ENCODE measurements at places on chromosomes 5 and 9.
A peak's percentile ranks its signal among the peaks of the same experiment; 100 is the strongest.

DNA sequence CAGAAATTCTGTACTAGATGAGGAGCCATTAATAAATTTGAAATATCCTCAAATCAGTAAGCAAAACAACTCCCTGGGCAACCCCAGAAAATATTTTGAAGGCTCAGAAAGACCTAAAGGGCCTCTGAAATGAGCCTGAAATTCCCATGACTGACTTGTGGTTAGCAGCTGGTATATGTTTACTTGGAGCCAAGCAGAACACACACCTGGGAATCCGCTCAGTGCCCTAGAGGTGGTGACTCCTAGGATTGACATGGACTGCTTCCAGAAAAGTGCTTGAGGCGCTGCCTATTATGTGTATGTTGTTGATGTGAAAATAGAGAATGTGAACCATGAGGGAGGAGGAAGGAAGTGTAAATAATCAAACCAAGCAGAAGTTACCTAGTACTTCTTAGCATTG lies 14.7 kb downstream of the RFK start:
- DNase-seq = no peak

- peak; percentile 49 for DNase-seq
These were observed 64.5 kb upstream of the ERBIN start for GRCh38 chr5:65861830-65862241.

DNA sequence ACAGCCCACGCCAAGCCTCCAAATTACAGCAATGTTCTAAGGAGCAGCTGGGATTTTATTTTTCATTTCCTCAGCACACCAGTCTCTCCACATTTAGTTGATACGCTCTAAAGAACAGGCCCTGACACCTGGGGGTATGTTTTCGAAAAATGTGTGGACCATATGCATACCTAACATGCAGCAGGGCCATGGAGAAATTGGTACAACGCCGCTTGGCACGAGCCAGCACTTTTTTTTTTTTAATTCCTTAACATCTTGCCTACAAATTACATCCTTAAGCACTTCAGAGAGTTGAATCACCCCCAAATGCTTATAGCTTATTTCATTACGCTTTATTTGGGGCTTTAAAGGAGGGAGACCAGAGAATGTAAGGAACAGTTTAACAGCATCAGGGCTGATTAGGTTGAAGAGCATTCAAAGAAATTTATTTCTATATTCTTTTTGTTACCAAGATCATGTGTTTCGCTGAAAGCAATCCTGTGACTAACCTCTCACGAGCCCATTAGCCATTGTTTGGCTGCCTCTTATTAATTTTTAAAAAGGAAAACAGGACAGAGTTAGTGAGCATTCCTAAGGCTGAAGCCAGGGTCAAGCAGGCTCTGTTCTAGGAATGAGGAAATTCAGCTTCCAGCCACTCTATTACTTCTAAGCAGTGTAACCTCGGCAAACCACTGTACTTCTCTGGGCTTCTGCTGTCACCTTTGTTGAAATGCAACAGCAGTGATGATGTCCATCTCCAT lies 173.8 kb downstream of the ACTL7B start:
- DNase-seq = no peak

DNA sequence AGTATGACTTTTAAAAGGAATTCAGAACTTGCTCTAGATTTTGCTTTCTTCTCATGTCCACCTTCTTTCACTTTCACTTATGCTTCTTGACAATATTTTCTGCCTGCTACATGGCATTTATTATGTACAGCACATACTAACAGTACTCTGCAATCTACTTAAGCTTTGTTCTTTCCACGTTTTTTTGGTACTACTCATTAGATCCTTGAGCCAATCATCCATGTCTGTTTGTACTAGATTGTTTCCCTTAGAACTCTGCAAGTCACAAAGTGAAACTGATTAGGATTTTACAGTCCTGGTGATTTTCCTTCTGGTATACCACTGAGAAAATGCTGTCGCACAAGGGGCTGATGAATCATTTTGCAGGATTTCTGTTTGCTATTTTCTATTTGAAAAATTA lies 78.3 kb downstream of the PARP8 start:
- DNase-seq = peak; percentile 42

DNA sequence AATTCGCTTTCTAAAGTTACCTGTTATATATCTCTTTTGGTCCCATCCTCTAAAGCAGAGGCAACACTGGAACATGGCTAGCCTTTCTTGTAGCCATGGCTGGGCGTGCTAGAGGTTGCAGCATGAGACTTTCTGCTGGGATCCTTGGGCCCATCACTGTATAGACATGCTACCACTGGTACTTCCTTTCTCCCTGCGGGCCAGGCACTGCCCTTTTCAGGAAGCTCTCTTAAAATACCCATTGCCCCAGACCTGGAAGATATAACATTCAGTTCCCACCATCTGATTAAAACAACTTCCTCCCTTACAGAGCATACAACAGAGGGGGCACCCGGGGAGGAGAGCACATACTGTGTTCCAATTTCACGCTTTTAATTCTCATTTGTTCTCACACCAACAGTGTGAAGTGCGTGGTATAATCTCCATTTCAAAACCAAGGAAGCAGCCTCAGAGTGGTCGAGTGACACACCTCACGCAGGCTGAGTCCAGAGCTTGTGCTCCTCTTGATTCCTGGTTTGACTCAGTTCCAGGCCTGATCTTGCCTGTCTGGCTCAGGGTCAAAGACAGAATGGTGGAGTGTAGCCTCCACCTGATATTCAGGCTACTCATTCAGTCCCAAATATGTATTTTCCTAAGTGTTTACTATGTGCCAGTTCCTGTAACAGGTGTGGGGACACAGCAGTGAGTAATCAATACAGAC lies 22.6 kb downstream of the PTGS1 start:
- DNase-seq = no peak

DNA sequence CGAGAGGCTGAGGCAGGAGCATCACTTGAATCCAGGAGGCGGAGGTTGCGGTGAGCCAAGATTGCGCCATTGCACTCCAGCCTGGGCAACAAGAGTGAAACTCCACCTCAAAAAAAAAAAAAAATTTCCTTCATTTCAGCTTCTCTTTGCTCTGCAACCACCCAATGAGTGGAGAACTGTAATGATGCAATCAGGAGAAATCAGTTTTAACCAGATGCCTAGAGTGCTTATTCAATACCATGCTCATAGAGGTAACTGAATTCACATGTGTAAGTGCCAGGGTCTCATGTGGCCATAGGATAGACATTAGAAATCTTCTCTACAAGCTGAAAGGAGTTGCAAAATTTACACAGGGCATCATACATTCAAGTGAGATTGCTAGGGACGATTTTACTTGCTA lies 70.6 kb downstream of the HMHB1 start:
- DNase-seq = no peak

DNA sequence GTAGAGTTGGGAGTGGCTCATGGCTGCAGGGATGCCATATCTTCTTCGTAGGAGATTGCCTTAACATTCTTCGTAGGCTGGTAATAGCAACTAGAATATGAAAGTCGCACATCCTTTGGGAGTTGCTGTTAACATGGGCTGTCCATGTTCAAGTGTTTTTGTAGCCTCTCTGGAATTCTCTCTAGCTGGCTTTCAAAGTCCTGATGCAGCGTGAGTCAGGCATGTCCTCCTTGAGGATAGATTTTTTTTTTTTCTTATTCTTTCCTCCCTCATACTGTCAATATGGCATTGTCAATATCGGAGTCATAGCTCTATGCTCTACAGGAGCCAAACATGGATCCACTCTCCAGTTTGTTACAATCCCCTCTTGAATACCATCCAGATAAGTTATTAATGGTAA lies 494.8 kb upstream of the WWC1 start:
- no peak for DNase-seq

GRCh38 chr9:130254747-130255630 lies 10.6 kb upstream of the HMCN2 start:
- DNase-seq = no peak

- no peak for DNase-seq
These were observed 22.3 kb downstream of the CTXN3 start for GRCh38 chr5:127671218-127671617.

DNA sequence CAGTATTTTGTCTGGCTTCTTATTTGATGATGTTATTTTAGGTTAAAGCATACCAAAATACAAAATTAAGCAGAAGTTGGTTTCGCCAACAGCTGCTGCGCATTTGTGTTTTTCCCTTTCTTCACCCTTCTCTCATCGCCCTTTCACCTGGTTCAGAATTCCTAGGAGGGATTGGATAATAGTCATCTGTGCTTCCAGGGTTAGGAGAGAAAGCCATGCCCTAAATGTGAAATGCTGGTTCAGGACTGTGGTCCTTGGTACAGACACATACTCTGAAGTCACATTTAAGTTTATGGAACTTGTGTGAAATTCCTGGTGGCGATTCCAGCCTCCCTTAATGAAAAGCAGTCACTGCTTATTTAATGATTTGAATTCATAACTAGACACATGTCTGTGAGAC lies 7.7 kb downstream of the MAST4 start:
- DNase-seq = no peak

- DNase-seq = no peak
These were observed 309.8 kb upstream of the IRX4 start for GRCh38 chr5:2192496-2192895.

DNA sequence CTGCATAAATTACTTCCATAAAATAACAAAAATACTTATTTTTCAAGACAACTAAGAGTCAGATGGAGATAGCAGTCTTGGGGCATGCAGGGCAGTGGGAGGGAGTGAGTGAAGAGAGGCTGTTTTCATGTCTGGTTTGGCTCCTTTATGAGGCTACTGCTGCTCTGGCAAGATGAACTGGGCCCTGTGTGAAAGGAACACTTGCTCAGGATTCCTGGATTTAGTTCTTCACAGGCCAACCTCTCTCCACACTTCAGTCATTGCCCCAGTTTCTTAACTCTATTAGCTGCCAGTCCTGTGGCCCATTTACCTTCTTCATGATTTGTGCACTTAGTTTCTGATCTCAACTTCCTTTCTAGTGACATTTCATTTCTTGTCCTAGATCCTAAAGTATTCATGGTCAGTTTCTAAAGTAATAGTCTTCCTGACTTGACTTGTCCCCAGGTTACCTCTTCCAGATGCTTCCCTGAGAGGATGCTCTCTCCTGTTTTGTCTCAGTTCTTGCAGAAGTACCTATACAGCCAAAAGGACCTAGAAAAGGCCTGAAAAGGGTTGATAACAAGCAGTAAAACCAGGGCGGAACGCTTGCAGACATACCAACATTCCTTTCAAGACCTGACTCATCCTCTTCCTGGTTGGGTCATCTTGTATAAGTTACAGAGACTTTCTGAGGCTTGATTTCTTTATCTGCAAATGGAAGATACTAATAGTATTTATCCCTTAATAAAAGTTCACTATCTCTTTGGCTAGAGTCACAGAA lies 77.0 kb upstream of the ZFAND5 start:
- DNase-seq = peak; percentile 83

GRCh38 chr5:14779975-14780374 lies 91.6 kb downstream of the ANKH start:
- no peak for DNase-seq

GRCh38 chr9:89309166-89309565 lies 1.8 kb upstream of the CKS2 start:
- DNase-seq = no peak

GRCh38 chr9:72554221-72554641 lies 32.8 kb downstream of the TMC1 start:
- DNase-seq = peak; percentile 67

GRCh38 chr9:98158071-98158831 lies 34.2 kb downstream of the CORO2A start:
- no peak for DNase-seq

DNA sequence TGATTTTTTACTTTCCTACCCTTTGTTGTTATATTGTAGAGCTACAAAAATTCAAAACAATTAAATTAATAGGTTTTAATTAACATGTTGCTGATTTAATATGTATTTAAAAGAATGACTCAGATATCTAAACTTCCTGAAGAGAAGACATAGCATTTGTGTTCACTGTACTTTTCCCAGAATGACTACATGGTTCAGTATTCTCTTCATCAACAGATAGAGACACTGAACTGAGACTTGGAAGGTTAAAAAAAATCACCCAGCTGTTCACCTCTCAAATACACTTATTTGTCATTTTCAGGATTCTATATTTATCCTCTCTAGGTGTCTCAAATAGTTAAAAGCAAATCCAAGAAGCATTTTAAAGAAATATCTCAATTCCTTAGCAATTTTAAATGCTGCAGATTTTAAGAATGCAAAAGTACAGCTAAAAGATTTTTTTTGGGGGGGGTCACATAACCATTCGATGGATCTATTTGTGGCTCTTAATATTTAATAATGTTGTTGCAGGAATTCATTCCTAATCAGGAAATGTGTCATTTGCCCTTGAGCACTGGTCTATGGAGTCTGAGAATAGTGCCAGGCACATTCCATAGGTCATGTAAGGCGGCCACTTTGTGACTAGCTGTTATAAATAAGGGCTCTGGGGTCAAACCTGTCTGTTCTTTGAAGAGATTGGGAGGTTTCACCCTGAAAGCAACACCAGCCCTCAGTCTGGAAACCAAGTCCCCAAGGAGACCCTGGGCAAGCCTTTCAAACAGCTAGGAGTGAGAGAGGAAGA lies 463.1 kb downstream of the NR2F1-AS1 start:
- DNase-seq = no peak

DNA sequence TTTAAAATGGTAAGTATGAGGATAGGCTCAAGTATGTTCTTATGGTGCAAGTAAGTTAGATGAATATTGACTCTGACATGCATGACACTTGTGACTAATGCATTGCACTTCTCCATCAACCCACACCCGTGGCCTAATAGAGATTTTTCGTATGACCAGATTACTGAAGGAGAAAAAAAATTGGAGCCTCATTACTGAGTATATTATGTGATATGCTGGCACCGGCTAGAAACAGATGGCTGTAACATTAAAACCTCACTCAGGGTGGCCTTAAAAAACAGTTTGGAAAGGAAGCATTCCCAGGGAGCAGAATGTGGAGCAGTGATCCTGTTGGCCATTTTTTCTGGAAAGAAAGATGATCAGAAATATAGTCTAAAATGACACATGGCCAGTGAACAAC lies 766.4 kb downstream of the PRELID2 start:
- DNase-seq = no peak

GRCh38 chr5:127235136-127235535 lies 55.5 kb upstream of the MEGF10 start:
- no peak for DNase-seq

- no peak for DNase-seq
These were observed 66.0 kb downstream of the RASGEF1C start for GRCh38 chr5:180142824-180143610.

DNA sequence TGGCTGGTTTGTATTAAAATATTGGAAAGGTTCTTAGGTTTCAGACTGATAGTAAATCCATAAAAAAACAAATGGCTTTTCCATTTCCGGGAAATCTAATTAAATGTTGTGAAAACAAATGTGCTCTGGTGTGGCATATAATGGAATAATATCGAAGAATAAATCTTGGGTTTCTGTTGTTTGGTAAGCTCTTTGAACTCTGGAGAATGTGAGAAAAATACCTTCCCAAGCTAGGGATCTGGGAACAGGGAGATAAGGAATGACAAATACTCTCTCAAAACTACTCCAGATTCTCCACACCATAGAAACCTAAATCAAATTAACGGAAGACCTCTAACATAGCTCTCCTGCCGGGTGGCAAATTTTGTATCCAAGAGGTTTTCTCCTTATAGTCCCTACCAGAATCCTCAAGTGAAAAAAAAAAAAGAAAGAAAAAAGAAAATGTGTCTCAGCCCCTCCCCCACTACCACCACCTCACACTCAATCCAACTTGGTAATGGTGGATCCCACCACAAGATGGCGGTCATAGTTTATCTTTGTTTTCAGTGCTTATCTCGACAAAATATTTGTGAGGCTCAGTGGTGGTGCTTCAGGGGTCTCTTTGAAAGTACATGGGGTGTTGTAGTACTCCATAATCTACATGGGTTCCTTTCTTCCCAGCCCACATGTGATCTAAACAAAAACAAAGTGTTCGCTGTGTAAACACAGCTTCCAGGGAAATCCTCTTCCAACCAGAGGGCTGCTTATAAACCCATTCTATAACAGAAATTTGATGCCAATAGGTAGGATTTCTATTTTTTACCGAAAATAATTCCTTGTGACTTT lies 54.5 kb upstream of the FST start:
- DNase-seq = no peak

All from LoVo (cell line).